Left renal pelvis (tissue), 4 donors: ENCODE measurements at places on chromosomes 3 and 15.

- no peak for DNase-seq
Measured at GRCh38 chr3:72161881-72162595, 377.1 kb upstream of the PROK2 start.

GRCh38 chr15:69161079-69161877, 843 bp downstream of the GLCE start:
- DNase-seq = no peak

DNA sequence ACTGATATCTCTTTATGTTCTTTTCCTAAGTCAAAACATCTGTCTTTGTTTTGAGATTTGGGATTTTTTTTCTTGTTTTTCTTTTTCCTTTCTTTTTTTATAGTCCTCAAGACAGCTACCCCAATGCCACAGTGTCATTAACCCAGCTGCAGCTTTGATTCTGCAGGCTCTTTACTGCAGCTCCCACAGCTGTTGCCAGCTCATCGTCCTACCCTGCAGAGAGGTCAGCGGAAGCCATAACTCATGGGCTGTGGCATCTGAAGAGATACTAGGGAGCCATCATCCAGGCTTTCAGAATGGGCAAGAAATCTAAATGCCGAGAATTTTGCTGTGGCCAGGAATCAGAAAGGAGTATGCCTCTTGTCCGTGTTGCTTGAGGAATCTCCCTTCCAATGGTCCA, 44.3 kb upstream of the SLC24A5 start:
- DNase-seq = no peak

DNA sequence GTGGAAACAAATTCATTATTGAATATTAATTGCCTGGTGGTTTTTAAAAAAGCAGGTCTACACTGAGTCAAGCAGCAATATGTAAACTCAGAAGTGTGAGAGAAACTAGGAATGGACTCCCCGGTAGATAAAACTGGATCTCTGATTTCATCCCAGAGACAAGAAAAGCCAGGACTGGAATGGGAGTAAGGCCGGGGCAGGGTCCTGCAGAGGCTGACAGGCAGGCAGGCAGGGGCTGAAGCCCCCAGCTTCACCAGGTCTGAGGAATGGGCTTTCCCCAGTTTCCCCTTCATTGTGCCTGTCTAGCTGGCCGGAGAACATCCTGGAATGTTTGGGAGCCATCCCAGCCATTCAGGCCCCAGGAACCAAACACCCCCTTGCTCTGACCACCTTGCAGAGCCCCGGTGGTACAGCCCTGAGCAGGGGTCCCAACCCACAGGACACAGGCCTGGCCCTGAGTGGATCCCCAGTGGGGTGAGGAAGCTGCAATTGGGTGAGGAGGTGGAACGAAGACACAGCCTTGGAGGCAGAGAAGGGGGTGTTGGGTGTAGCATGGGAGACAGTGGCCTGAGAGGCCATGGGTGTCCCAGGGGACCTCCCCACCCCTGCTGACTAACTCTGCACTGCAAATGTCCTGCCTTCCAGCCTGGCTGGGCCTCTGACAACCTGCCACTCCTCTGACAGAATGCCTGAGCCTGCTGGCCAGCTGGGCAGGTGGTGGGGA, 31.7 kb upstream of the XYLB start:
- DNase-seq = no peak

GRCh38 chr3:194852831-194853508, 167.3 kb downstream of the FAM43A start:
- DNase-seq = no peak
